ENCODE measurements at places on chromosomes 16 and 17.

DNA sequence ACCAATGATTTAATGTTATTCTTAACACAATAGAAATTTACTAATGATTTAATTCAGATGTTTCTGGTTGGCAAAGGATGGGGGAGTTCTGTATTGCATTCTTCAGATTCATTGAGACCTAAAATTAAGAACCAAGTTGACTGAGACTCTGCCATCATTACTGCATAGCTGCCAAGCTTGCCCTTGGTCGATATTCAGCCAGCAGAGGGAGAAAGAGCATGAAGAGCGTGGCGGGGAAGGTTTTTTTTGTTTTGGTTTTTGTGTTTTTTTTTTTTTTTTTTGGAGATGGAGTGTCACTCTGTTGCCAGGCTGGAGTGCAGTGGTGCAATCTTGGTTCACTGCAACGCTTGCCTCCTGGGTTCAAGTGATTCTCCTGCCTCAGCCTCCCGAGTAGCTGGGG, 659.4 kb upstream of the EEF2KMT start:
- no peak for DNase-seq

GRCh38 chr17:62892870-62893338, 73.1 kb upstream of the TANC2 start:
- DNase-seq = no peak

- no peak for DNase-seq
Observed at GRCh38 chr17:66518677-66519076, 216.3 kb downstream of the PRKCA start.

DNA sequence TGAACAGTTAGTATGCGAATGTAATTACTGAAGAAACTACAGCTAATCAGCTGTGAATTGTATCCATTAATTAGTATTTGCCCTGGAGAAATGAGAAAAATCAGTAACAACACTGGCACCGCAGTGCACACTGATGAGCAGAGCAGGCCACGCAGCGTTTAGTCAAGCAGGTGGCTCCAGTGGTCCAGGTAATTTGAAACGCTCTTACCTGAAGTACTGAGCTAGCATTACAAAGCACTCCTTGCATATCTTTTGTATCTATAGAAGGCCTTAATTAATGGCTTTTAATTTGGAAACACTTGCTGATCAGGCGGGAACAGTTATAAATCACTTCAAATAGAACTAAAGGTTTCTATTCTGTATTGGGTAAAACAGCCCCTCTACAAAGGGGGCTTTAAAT, 76.4 kb downstream of the TOX3 start:
- no peak for DNase-seq

- DNase-seq = no peak
Observed at GRCh38 chr16:69199382-69199781, 12.4 kb downstream of the SNTB2 start.

DNA sequence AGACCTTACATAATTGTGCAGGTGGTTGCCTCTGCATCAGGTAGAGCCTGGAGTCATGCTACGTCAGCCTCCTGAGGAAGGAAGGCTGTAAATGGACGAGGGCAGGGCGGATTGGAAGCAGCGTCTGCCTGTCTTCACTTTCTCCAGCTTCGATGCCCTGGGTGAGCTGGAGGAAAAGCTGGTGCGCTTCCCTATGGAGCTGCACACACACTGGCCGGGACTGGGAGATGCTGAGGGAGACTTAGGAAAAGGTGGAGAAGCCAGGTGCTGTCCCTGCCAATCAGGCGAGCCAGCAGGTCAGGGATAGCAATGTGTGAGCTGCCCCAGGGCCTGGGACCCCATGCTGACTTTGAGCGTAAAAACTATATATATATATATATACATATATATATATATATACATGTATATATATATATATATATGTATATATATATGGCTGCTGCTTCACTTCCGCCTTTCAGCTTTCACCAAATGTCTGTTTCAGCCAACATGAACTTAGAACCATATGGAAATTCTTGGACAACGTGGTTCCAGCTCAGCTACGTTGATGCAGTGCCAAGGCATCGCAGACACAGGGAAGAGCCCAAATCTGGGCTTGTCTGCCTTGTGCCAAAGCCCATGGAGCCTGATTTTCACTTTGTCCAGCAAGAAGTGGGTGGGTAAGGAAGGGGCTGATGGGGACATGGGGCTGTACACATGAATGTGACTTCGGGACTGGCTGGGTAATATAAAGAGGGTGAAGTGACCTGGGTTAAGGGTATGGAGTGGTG, 71.5 kb upstream of the NKD1 start:
- no peak for DNase-seq

- no peak for DNase-seq
Observed at GRCh38 chr17:45782889-45783592, 1.1 kb upstream of the CRHR1 start.

- DNase-seq = no peak
Observed at GRCh38 chr17:38727736-38728135, 2.4 kb upstream of the CISD3 start.

DNA sequence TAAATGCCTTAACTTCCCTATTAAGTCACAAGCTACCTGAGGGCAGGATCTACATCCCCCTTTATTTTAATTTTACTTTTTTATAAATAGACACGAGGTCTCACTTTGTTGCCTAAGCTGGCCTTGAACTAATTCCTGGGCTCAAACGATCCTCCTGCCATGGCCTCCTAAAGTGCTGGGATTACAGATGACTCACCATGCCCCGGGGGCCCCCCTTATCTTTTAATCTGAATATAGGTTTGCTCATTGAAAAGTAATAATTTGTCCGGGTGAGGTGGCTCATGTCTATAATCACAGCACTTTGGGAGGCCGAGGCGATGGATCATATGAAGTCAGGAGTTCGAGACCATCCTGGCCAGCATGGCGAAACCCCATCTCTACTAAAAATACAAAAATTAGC, 14.2 kb downstream of the ETV4 start:
- DNase-seq = no peak

DNA sequence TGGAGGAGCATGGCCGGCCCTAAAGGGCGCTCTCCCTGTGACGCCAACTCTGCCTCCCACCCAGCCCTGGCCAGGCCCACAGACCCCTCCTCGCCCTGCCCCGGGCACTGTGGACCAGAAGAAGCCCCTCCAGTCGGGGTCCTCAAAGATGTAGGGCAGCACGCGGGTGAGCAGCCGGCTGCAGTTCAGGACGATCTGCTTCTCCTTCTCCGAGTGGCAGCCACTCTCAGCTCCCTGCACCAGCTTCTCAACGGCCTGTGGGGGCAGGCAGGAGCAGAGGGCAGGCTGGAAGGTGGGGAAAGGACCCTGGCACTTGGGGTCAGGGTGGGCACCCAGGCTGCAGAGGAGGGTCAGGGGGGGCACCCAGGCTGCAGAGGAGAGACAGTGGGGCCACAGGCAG, 8.9 kb downstream of the HID1 start:
- DNase-seq = no peak

DNA sequence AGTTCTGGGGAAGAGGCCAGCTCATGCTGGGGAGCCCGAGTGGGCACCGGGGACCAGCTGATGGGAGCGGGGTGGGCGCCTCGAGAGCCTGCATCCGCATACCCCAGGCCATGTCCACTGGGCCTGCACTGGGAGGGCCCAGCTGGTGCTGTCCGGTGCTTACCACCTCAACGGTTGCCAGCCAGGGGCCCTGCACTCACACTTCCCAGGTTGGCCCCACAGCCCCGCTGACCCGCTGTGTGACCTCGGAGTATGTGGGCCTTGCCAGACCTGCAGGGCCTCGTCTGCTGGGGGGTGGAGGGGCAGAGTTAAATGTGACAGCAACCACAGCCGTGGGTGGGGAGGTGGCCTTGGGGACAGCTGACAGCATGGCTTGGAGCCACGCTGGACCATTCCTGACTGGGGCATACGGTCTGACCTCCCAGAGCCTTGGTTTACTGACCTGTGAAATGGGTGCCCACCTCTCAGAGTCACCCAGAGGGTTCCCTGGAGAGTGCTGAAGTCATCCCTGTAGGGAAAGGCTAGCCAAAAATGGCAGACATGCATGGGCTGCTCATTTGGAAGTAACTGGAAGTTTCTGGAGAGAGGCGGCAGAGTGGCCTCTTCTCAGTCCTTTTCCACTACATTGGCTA, 5.4 kb upstream of the GAA start:
- no peak for DNase-seq

- no peak for DNase-seq
Observed at GRCh38 chr17:34255381-34255732, 272 bp downstream of the CCL2 start.

- DNase-seq = no peak
Observed at GRCh38 chr17:51059781-51060180, 60.9 kb downstream of the SPAG9 start.

DNA sequence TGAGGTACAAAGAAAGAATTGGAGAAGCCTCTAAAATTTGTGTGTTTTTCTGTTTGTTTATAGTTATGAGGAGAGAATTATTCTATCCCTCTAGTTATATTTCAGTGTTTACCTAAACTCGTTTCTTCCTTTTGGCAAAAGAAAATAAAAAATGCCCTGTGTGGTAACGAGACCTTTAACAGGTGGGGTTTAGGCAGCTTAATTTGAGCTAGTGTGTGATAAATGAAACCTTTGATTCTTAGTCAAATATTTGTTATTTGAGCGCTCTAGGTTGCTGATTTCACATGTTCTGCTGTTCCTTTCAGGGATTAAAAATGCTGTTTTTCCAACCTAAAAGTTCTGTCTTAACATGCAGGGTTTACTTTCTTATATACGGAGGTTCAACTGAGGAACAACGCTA, 17.5 kb downstream of the ERCC4 start:
- DNase-seq = no peak

DNA sequence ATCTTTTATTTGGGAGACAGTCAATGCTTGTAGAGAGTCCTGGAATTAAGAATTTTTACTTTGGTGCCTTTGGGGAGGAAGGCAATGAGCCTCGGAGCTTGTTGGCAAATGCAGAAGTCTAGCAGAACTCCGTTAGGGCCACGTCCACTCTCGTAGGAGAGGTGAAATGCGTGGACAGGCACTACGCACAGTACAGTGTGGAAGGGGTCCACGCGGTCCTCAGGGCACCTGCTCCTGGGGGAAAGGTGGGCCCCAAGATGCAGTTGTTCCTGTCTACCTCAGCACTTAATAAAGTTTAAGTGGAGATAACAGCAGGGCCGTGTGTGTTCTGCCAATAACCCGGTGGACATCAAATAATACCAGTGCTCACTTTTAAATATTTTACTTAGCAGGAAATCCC, 1.8 kb downstream of the RAB11FIP3 start:
- no peak for DNase-seq

DNA sequence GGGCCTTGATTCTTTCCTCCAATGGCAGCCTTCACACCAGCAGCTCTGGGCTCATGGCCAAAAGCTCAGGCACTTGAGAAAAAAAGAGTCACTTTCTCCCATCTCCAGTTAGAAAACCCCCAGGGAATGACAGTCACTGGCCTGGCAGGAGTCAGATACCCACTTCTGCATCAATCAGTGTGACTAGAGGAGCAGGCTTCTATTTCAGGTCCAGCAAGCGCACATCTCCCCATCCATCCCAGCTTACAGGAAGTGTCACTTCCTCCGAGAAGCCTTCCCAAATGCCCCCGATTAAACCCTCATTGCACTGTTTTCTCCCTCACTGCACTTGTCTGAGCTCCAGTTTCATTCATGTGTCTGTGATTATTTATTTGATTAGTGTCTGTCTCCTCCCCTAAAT, 30.4 kb upstream of the CCL1 start:
- no peak for DNase-seq

GRCh38 chr17:73952082-73952479, 251.4 kb upstream of the RPL38 start:
- no peak for DNase-seq

DNA sequence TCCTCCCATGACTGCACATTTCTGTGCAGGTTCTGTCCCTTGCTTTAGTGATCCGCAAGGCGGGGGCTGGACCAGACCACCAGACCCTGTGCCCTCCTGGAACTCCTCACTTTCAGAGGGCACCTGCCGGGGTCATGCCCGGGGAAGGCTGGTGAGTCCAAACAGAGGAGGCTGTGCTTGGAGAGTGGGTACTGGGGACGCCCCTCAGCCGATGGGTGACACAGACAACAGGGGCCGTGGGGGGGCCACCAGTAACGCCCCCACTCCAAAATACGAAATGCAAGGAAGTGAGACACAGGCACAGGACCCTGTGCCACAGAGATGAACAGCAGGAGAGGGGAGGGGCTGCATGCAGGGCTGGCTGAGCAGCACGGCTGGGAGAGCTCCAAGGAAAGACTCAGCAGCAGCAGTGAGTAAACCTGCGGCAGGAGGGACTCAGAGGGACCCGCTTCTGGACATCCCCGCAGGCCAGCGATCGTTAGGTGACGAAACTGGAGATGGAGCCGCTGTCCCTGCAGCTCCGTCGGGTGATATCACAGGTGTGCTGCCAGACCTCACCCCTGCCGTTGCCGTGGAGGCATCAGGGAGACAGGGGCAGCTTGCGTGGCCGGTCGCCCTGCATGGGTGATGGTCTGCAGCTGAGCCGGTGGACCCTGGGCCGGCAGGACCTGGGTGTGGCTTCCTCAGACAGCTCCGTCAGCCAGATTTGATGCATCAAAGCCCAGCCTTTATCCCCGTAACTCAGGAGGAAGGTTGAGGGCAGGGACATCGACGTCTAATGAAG, 71.2 kb upstream of the GNG13 start:
- no peak for DNase-seq

GRCh38 chr16:8673611-8674412, 605 bp upstream of the ABAT start:
- no peak for DNase-seq

DNA sequence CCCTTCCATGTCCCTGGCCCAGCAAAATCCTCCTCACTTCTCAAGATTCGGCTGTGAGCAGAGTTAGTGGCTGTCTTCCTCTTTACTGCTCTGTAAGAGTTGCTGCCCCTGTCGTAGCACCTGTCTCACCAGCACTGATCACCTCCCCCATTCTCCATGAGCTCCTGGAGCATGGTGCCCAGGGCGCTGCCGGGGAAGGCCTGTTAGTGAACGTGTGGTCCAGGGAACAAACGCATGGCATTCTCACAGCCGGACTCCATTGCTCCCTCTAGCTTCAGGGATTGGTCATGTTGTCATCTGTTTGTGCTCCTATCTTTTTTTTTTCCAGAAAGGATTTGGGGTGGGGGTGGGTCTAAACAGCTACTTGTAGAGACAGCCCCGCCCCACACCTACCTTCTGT, 141.2 kb downstream of the CMIP start:
- DNase-seq = no peak

DNA sequence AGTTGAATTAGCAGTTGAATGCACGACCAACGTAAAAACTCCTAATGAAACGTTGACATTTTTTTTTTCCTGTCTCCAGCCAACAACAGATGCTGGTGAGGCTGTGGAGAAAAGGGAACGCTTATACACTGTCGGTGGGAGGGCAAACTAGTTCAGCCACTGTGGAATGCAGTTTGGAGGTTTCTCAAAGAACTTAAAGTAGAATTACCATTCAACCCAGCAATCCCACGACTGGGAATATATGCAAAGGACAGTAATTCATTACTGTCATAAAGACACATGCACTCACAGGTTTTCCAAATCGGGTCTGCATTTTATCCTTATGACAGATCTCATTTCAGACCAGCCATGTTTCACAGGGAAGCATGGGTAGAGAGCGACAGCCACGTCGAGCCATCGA, 3.5 kb upstream of the WFDC1 start:
- no peak for DNase-seq

GRCh38 chr16:62249069-62249468, 212.8 kb upstream of the CDH8 start:
- no peak for DNase-seq

Measured in T-cell (primary cell).